CD8-positive, alpha-beta memory T cell (primary cell): ENCODE measurements at places on chromosomes 4 and X.

DNA sequence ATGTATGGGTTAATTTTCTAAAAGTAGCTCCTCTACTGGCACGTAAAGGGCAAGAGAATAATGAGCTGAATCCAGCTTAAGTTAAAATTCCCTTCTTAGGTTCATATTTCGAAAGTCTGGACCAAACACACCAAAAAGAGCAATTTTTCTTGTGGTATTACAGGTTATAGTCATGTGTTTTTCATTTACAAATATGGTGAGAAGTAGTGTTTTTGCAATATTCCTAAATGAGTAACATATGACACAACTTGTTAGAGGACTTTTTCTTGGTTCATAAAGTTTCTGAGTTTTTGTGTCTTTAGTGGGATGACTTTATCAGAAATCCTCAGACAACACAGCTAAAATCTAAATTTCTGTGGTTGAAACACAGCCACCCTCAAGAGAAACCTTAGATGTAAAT is 172.1 kb downstream of the AFF2 start:
- DNase-seq: no peak

GRCh38 chr4:113112338-113112978 is 63.0 kb downstream of the ANK2 start:
- no peak for DNase-seq

DNA sequence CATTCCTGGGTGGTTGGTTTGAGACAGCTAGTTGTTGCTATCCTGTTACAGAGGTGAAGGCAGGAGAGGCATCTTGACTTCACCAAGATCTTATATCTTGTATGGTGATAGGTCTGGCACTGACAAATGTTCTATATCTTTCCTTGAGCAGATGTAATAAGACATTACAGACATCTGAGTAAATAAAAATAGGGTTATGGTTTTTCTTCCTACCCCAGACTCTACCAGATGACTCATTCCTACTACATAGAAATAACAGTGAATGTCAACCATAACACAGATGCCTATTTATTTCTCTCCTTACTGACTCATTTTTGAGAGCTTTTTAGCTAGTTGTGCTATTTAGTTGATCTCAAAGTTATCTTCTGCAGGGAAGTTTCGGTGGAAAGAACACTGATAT is 21.9 kb downstream of the HNRNPH2 start:
- no peak for DNase-seq

DNA sequence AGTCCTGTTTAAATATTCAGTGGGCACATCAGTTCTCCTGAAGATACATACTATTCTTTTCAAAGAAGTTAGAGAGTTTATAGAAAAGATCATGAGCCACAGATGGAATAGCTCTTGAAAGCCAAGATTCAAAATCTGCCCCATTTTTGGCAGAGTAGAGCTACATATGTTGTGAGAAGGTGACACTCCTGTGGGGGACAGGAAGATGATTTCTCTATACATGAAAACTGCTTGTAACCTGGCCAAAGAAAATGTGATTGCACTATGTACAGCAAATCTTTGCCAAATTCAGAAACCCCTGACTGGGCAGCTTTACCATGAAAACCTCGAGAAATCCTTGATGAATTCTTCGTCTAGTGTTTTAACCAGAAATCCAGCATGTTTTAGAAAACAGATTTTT is 44.9 kb downstream of the GPM6A start:
- no peak for DNase-seq

DNA sequence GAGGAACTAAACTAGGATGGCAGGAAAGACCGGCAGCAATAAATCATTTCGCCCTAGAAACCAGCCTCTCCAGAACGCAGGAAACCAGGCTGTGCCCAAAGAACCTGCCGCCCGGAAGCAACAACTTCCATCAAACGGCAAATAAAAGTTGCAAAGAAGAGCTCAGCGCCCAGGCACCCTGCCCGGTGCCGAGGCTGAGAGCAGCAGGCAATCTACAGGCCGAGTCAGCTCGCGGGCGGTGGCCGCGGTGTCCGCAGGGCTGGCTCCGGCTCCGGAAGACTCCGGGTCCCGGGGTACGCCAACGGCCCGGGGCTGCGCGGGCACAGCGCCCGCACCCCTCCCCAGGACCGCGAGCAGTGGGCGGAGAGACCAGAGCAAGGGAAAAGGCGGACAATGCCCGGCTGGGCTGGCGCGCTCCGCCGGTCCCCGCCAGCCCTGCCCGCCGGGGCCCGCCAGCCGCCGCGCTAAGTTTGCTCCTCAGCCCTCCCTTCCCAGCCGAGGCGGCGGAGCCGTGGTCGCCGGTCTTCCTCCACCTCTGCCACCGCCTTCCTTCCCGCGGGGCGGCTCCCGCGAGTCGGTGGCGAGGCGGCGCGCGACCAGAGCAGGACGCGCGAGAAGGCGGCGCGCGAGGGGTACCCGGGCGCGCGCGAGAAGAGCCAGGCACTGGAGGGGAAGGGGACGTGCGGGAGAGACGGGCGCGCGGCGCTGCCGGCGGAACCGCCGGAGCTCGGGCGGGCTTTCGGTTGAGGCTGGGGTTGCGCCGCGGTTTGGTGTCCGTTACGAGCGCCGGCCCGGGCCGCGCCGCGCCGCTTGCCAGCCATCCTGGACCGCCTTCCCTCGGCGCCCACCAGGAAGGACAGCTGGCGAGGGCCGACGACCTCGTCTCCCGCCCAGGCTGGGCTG is 733 bp downstream of the FRYL start:
- DNase-seq: peak; percentile 75

DNA sequence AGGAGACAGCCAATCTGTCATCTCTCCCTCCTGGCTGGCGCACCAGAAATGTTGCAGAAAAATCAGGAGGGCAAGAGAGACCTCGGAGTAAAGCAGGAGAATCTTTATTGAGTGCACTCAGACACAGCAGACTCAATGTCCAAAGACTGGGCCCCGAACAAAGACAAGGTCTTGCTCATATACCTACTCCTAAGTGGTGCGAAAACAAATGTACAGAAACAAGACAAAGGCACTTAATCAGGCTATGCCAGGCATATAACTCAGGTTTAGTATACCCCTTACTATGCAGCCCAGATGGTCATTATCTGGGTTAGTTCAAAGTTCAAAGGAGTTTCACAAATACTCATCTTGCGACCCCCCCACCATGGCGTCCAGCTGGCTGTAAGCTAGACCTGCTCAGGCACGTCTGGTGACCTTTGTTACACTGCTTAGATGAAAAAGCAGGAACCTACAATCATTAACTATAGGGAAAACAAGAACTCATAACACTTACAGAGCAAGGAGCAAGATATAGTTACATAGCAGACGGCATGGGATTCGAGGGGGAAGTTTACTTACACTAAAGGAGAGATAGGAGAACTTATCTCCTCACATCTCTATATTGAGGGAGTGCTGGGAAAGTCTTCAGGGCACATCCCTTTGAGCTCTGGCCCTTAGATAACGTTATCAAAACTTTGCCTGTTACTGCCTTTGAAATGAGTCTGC is 27.5 kb downstream of the SULT1E1 start:
- no peak for DNase-seq

DNA sequence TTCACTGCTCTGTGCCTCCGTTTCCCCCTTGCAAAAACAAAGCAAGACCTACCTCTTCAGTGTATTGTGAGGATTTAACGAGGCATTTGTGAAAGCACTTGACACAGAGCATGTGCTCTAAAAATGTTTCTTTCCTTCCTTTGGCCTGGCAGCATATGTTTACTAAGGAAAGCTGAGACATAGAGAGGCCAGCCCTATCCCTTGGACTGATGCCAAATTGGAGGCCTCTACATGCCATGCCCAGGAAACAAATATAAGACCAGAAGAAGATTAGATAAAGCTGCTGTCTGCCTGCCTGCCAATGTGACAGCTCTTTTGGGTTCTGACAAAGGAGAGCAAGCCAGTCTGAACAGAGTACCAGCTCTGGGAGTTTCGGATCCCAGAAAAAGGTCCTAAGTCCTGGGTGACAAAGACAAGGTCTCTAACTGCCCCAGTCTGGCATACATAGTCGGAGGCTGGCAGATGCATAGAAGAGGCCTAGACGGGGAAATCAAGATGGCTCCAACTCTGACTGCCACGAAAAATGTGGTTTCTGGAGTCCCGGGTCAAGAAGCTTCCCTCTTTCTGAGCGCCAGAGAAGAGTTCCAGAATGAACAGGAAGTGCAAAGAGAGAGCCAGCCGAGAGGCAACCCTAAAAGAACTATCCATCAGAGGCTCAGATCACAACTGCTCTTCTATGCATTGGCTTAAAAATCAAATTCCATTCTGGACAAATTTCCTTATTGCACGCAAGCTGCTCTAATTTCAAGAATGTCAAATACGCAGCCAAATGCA is 25.8 kb downstream of the OTUD6A start:
- no peak for DNase-seq

DNA sequence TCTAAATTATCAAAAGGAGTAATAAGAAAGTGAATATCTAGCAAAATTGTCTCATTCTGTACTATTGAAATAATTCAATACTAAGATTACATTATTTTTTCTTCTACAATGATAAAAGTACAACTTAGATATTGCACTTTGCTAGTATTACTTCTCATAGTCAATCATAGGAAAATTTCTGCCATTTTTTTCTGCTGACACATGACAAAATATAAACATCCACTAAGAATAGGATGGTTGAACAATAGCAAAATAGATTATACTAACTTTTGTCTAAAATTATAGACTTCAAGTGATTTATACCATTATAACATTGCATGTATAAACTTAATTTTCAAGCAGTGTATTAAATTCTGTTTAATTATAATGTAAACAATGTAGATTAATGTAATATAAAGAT is 540.2 kb downstream of the PDHA2 start:
- no peak for DNase-seq

DNA sequence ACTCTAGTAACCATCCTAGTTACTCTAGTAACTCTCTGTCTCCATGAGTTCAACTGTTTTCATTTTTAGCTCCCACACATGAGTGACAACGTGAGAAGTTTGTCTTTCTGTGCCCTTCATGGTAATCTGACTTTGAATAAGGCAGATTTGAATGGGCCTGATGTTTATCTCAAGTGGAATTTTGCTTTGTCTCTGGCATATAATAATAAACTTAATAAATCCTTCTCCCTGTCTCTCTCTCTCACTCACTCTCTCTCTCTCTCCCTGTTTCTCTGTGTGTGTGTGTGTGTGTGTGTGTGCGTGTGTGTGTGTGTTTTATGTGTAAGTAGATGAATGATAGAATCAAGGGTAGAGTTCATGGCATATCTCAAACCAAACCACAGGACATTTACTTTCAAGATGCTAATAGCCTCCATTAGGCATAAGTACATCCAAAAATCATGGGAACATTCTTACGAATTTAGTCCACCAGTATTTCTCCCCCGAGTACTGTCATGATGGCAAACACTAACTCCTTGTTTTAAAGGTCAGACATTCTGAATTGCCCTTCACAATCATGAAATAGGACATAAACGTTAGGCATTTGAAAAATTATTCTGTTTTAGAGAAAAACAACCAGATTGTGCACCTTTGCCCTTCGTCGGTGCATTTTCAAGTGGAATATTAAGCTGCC is 193.1 kb downstream of the SPATA18 start:
- DNase-seq: no peak
